Mesenchymal stem cell (in vitro differentiated cells and primary cell): ENCODE measurements at places on chromosomes 7 and 10.

- peak; percentile 82 for DNase-seq
- no peaks in the 10 kb centered on the region for H3K27me3 ChIP-seq
- H3K36me3 ChIP-seq, result peaks cover 3% of the 10 kb centered on the region
- H3K4me1 ChIP-seq, result peaks cover 3% of the 10 kb centered on the region
- no peak overlapping the region for H3K27ac ChIP-seq
These were observed 111.8 kb downstream of the JAZF1 start for GRCh38 chr7:28068811-28069216.

DNA sequence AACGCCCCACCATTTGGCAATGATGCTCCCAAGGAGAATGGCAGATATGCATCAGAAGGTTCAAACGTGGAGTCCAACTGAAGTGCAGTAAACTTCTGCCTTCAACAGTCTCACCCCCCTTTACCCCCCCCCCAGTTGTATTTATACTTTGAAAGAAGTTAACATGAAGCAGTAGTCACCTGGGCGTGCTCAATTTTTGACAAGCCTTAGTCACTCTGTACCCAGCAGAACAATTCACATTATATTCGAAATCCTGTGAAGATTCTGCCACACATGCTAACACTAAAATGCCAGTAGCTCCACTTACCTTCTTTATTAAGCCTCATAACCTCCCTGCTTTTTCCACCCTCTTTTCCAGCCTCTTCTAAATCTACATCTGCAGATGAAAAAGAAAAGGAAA is 894 bp downstream of the ATXN7L1 start:
- no peak overlapping the region for H3K27ac ChIP-seq
- H3K27me3 ChIP-seq, result no peaks in the 10 kb centered on the region
- no peak for DNase-seq
- peak overlapping the region; percentile 90 for H3K4me3 ChIP-seq
- peaks cover 8% of the 10 kb centered on the region for H3K4me1 ChIP-seq

- peaks cover 15% of the 10 kb centered on the region for H3K27me3 ChIP-seq
- H3K27ac ChIP-seq, result no peak overlapping the region
- no peaks in the 10 kb centered on the region for H3K4me1 ChIP-seq
- no peak for DNase-seq
- no peaks in the 10 kb centered on the region for H3K36me3 ChIP-seq
These were observed 4.2 kb downstream of the CYP17A1 start for GRCh38 chr10:102832987-102833386.

GRCh38 chr10:5575482-5576153 is 50.9 kb downstream of the CALML3 start:
- no peak overlapping the region for H3K27ac ChIP-seq
- no peak overlapping the region for H3K4me3 ChIP-seq
- no peaks in the 10 kb centered on the region for H3K36me3 ChIP-seq
- H3K4me1 ChIP-seq, result peaks cover 33% of the 10 kb centered on the region
- DNase-seq, result no peak
- no peaks in the 10 kb centered on the region for H3K27me3 ChIP-seq
